COLO829 (cell line): ENCODE measurements at places on chromosomes 4 and X.

DNA sequence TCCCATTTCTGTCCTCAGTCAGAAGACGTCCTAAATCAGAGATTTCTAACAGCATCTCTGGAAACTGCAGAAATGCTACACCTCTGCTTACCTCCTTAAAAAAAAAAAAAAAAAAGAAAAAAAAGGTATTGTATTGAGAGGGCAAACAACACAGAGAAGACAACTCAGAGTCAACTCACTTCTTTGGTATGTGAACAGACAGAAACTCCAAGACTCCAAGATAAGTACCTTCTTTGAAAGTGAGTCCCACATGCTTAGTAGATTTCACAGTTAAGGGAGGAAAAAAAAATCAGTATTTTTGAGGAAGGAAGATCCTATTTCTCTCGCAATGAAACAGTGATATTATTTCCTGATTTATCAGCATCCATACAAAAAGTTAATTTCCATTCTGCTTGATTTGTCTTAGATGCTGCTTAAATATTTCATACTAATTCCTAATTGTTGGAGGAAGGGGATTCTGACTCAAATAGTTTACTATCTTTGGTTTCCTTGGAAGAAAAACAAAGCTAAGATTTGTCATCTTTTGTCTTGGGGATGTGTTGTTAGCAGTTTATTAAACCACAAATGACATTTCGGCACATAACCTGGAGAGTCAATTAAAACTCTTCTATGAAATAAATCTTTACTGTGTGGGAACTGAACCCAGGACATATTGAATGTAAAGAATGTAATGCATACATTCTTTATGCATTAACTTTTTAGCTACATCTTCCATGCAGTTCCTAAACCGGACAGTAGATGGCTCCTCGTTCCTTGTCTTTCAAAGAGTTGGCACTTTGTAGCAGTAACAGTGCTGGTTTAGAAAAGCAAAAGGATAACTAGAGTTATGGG lies 4.7 kb downstream of the RASGEF1B start:
- peak; percentile 54 for DNase-seq

DNA sequence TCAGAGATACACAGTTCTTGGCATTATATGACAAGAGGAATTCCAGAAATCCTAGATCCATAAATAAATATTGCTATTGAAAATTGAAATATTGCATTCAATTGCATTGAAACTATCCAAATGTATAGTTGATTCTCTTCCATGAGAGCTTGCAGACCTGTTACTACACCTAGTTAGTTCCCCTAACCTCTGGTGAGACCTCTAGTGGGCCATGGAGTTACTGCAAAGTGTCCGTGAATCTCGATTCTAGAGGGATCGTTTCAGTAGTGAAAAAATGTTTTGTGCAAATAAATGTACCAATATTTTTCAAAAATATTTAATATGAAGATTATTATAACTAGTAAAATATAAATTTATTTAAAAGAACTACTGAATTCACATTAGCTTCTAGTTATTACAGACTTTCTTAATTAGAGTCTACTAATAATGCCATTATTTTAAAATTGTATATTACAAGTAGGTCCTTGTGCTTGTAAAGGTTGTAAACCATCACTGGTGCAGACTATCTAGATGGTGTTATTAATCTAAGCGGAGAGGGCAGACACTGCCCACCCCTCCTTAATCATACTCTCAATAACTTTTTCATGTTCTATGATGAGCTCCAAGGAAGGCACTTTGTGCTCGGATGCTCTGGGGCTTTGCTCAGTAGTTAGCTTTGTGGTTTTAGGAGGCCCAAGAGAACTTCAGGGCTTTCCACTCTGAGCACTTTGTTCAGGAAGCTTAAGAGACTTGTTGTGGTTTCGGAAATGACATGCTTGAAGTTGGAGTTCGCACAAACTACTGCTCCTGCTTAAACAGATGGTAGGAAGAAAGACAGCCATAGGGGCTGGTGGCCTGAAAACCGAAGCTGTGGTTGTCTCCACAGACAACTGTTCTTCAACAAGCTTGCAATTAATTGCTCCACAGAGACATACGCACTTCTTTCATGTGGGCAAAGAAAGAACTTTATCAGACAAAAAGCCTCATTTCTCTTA lies 42.8 kb downstream of the IL21 start:
- peak; percentile 74 for DNase-seq

DNA sequence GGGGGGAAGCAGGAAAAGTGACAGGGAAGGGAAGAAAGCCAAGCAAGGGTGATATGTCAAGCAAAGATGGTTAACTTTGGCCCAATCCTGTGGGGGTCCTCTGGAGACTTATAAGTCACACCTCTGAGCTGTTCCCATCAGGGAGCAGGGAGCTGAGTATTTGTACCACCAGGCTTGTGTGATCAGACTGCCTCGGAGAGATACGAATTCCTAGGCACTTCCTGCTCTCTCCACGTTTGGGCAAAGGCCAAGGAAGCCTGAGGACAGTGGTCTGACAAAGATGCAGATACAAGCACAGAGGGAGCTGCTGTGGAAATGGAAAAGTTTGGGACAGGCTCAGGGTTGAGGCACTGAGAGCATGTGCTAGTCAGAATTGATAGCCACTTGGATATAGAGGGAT lies 10.4 kb upstream of the PPP3CA start:
- DNase-seq, result no peak

DNA sequence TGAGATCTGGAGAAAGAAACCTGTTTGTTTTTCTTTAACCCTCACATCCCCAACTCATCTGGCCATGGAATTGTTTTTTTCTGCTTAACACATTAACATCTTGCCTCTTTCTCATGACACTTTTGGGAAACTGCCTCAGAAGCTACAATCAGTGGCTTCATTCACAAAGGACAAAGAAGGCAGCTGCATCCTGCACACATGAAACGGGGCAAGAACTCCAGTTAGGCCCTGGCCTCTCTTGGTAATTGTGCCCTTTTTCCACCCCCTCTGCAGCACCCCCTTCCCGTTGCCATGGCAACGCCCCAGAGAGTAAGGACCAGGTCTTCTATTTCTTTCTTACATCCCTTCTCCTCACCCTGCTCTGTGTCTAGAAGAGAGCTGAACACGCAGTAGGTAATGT lies 103.4 kb downstream of the PDGFRA start:
- DNase-seq, result no peak

DNA sequence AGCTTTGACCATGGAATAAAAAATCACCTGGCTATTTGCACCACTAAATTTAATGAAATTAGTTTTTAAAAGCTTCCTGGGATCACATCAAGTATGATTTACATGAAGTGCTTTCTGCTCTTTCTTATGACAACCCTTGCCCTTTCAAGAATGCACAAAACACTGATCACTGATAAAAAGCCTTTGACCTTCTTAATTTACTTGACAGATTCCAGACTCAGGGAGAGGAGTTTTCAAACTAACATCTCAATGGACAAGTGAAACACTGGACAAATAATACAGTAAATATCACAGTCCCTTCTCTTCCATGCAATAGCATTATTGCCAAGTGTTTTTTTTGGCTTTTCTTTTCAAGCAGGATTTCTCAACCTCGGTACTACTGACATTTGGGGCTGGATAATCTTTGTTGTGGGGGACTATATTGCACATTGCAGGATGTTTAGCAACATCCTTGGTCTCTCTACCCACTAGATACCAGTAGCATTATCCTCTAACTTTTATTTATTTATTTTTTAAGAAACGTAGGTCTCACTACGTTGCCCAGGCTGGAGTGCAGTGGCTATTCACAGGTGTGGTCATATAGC lies 86.3 kb downstream of the ZNF827 start:
- no peak for DNase-seq

- DNase-seq, result peak; percentile 0
These were observed 1697.0 kb downstream of the PCDH7 start for GRCh38 chr4:32417113-32417704.

DNA sequence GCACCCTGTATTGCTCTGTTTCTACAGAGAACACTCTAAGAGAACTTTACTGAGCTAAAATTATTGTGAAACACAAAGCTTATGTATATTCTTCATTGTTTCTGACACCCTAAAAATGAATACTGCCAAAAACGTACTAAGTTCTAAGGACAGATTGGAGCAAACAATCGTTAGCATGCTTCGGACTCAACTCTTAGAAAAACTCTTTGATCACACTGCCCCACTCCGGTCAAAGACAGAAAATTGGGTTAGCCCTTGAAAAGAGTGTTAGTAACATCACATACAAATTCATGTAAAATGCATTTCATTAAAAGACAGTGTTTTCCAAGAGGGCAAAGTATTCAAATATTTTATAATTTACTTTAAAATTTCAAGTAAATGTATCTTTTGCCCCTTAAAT lies 177.4 kb downstream of the DCHS2 start:
- peak; percentile 25 for DNase-seq

- DNase-seq, result no peak
These were observed 118.4 kb upstream of the MED14 start for GRCh38 chrX:40853816-40854123.
